Gastroesophageal sphincter (tissue), 4 donors: ENCODE measurements at places on chromosomes 4 and X.

GRCh38 chrX:50081282-50081889, 119.4 kb downstream of the AKAP4 start:
- ATAC-seq: no peak

DNA sequence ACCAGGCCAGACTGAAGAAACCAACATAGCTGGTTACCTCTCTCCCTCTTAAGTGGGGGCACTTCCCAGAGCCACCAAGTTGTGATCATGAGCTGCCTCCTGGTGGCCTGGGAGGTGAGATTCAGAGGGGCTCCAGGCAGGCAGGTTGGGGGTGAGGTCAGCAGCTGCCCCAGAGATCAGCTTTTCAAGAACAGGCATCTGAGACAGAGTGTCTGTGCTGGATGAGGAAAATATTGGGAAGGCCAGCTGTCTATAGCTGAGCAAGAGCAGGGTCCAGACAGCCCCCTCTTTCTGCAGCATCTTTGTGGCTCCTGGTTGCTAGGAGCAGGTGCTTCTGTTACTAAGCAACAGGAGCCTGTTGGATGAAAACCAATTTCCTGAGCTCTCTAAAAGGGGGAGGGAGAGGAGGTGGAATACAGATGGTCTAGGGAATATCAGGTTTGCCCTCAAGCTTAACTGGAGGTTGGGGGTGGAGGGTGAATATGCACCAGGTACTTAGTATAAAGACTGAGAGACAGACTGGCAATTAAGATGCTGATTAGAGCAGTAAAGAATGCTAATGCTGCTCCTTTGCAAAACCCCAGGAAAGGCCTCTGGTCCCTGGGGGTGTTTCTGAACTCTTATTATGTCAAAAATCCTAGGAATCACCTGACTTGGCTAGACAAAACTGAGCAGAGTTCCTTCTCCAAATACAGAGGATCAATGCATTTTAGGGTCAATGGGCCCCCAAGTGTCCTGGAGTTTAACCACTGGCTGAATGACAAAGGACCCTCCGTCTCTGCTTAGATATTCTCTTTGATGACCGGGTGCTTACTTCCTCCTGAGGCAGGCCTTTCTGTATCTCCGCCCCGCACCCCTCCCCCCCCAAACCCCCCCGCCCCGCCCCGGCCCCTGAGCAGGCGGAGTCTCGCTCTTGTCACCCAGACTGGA, 21.4 kb downstream of the ZCCHC13 start:
- ATAC-seq: no peak

- no peak for ATAC-seq
These were observed 16.4 kb downstream of the TMEM31 start for GRCh38 chrX:103727115-103727514.

- no peak for ATAC-seq
These were observed 240.0 kb downstream of the GPC3 start for GRCh38 chrX:133745349-133745748.

- ATAC-seq: no peak
These were observed 57.9 kb upstream of the HPSE start for GRCh38 chr4:83392562-83392961.

- ATAC-seq: no peak
These were observed 40.1 kb downstream of the TET2 start for GRCh38 chr4:105186701-105187161.

DNA sequence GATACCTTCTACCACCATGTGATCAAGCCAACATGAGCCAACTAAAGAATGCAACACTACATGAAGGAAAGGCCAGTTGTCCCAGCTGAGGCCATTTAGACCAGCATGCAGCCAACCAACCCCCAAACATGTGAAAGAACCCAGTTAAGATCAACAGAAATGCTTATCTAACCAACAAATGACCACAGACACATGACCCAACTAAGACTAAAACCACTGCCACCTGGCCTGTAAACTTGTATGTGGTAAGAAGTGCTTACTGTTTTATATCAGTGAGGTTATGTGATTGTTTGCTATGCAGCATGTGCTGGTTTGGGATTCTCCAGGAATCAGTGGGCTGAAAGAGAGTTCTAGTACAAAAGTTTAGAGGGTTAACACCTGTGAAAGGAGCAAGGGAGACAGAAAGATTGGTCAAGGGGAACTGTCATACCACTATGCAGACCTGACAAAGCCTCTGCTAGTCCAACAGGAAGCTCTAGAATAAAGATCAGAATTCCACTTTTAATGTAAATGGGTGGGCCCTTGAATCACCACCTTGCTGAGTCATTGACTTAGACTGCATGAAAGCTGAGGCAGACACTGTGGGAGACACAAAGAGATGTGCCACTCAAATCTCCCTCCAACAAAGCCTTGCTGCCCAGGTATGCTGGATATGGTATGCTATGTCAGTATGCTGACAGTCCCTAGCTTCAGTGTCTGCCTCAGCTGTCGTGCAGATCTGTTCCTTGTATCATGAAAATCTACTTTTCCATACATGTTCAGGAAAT, 6.1 kb upstream of the SH3D19 start:
- ATAC-seq: no peak

DNA sequence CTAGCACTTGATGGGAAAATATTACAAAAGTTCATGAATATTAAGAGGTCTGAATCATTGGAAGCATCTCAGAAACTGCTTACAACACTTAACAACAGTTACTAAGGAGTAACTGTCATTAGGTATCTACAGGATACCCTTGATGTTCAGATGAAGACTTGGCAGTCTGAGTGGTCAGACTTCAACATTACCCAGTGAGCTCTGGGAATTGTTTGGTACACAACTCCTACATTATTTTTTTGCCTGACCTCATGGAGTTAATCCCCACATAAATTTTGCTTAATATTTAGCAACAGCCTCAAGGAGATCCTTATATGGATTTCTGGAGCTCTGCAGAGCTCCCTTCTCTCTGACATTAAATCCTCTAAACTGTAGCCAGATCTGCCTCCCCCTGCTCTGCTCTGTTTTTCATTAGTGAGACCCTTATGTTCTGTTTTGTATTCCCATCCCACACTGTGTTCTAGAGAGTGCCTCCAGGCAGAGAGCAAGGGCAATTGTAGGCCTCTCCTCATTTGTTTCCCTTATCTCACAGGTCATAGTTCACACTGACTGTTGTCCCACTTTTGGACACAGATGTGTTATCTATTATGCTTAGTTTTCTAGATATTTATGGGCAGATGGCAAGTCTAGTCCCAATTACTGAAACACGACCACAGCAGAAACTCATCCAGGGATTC, 368.8 kb downstream of the GASK1B start:
- ATAC-seq: no peak

GRCh38 chr4:23766344-23766743, 123.5 kb downstream of the PPARGC1A start:
- ATAC-seq: no peak

DNA sequence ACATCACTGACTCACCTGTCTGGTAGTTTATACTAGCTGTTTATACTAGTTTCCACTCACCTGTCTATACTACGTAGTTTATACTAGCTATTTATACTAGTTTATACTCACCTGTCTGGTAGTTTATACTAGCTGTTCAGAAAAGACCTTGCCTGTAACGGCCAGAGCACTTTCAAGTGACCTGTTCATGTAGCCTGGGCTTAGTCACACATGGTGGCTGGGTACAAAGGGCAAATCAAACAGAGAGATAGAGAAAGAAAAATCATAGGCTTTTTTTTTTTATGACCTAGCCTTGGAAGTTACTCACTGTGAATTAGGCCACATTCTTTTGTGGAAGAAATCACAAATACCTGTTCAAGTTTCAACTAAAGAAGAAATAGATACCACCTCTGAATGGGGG, 30.7 kb upstream of the SPANXN4 start:
- ATAC-seq: no peak

GRCh38 chrX:23788521-23788920, 5.5 kb downstream of the SAT1 start:
- ATAC-seq: no peak

DNA sequence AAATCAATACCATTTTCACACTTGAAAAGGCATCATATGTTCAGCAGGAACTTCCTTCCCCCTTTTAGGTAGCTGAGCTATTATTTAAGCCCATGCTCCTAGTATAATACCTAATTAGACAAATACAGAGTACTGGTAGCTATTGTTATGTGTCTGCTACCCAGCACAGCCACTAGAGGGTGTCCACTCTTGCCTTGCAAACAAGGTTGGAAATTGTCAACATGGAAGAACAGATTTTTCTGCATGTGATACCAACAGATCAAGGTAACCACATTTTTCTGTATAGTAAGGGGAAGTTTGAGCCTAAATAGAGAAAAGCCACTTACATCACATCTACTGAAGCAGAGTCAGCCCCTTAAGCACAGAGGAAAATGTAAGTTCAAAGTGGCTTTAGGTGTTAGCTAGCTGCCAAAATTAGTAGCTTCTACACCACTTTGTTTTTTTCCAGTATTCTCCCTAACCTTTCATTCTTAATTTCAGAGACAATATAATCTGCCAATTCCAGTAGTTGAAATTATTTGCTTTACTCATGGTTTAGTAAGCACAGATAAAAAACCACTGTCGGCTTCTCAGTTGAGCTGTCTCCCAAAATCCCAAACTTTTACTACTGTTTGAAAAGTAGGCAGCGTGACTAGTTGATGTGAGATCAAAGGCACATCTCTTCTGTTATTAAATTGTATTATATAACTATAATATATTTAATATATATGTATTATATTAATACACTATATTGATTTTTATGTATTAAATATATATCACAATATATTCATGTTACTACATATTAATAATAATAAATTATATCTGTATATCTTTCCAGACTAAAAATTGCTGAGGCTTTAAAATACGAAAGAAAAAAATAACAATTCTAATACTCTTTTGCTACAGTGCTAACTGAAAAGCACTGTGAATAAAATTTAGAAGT, 38.2 kb downstream of the EDNRA start:
- no peak for ATAC-seq

- no peak for ATAC-seq
These were observed 4.1 kb upstream of the SOX3 start for GRCh38 chrX:140508958-140509357.

DNA sequence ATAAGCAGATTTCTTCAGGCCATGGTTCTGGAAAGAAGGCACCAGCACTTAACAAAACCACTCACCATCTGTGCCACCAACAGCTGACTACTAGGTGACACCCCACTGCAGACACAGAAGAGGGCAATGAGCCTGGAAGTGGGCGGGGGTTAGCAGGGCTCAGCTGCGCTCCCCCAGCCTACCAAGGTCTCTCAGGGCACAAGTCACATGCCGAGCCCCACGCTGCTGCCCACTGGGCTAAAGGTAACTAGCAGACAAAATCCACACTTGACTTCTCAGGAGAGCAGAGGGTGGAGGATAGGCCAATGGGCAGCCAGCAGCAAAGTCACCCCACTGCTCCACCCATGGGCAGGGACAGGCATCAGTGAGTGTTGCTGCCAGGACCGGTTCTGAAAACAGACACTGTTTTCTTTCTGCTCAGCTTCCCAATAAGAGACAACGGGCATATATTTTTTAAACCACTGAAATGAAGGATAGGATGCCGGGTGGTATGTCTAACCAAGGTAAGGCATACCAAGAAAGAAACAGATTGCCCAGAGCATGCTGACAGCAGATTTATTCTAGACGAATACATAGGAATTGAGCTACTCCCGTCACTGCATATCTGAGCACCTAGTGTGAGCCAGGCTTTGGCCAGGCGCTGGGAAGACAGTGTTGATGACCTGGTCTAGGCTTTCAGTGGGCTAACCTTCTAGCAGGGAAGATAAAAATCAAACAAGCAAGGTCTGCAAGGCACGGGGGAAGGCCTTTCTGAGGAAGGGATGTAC, 20.1 kb downstream of the ACSL1 start:
- peak; percentile 48 for ATAC-seq

DNA sequence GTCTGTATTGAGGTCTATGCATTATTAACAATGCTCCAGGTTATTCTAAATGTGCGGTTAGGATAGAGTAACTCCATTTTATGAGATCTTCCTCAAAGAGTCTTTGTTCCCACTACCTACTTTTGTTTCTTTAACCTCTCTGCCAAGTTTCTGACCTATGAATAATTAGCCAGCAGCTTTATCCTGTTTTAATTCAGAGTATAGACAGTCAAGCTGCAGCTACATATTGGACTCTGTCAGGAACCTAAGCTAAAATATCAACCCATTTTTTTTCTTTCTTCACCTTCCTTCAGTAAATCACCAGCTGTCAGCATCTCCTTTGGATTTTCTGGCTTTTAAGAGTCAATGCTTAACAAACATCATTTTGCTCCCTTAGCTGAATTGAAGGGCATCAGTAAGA, 72.3 kb downstream of the TMEM47 start:
- ATAC-seq: no peak

- no peak for ATAC-seq
These were observed 4.9 kb upstream of the TLR8 start for GRCh38 chrX:12901486-12901885.
